ENCODE measurements at places on chromosomes 7 and 10.
A peak's percentile ranks its signal among the peaks of the same experiment; 100 is the strongest.

DNA sequence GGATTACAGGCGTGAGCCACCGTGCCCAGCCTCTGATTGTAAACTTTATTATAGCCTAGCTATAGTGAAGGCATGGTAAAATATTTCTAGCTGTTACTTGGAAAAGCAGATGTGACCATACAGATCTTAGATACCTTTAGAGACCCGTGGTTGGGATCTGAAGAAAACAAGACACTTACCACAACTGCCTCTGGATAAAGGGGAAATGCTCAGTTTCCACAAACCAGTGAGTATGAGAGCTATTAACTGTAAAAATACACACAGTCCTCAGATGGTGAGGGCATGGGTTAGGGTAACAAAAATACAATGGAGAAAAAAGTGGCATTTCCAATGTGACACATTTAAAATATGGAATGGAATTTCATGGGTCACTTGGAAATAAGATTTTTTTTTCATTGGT is 63.0 kb downstream of the ZNF438 start:
- DNase-seq: no peak

DNA sequence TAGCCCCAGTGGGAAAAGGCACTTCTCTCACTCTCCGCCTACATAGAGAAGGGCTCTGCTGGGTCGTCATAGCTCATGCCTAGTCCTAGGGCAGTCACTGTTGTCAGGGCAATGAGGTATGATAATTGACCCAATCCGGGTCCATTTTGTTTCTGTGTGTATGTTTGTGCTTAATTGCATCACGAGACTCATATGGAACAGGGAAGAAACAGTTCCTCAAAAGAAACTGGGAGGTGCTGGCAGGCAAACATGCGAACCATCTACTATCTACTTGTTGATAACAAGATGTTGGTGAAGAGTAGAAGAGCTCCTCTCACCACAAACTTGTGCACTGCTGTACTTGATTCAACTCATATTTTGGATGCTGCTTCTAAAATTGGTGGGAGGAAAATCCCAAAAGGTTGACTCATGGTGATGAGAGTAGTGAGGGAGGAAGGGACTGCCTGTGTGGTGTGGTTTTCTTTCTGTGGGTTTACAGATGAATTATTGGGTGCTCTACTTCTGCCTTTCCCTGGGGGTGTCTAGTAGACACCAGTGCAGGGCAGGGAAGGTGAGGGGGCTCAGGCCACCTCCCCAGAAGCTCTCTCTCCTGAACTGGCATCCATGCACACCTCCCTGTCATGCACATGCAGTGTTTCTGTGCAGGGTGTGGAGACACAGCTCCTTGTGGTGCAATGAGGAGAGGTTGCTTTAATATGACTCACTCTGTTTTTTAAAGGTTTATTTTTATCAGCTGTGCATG is 29.4 kb downstream of the LSMEM1 start:
- DNase-seq: peak; percentile 96

- DNase-seq: no peak
Measured at GRCh38 chr10:78494179-78494578, 460.5 kb downstream of the RPS24 start.

- DNase-seq: peak; percentile 58
Measured at GRCh38 chr10:787933-788651, 98.6 kb upstream of the DIP2C start.

GRCh38 chr7:137980308-137980707 is 21.6 kb downstream of the CREB3L2 start:
- no peak for DNase-seq

DNA sequence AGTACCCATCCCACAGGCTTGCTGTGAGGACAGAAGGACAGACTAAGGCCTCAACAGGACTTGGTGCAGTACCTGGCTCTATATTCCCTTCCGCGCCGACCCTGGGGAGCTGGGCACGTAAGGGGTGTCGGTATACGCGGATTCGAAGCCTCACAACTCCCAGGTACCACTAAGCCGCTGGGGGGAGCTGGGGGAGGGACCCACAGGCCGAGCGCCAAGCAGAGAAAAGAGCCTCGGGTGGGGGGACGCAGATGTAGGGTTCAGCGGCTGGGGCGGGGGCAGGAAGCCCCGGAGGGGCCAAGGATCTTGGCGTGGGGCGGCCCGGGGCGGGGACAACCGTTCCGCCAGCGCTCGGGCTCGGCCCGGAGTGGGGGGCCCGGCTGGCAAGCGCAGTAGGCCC is 126.4 kb upstream of the ZNF746 start:
- peak; percentile 20 for DNase-seq

- peak; percentile 68 for DNase-seq
Measured at GRCh38 chr7:4830176-4830575, 31.7 kb downstream of the PAPOLB start.

GRCh38 chr10:131626274-131626673 is 274.5 kb upstream of the PPP2R2D start:
- no peak for DNase-seq

DNA sequence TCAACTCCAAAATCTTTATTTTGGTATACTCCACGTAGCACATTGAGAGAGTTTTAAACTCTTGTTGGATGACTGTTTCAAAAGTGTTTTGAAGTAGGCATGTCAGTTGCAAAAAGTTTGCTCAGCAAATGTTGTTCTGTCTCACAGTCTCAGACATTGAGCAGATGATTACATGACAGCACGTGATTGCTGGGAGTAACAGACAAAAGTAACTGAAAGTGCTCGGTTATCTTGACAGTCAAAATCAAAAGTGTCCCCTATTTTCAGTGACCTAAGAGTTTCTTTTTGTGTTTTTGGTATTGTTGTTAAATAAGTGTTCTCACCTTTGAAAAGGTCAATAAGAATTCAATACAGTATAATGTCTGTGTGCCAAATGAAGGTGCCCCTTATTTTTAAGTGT is 84.3 kb downstream of the CFTR start:
- peak; percentile 31 for DNase-seq

GRCh38 chr7:24227603-24228359 is 56.2 kb upstream of the NPY start:
- no peak for DNase-seq

DNA sequence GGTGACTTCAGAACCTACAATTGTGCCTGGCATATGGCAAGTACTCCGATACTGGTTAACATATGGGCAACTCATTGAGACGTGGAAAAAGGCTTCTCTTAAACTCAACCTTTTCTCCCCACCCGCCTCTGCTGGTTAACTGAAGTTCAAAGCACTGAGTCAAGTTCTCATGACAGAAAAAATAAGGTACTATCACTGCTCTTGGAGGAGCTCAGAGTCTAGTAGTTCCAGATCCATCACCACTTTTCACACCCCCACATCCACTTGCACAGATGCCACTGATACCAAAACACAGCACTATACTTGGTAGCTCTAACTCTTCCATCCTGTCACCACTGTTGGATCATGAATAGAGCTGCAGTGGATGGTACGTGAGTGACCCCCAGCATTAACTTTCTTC is 36.2 kb downstream of the CCDC6 start:
- no peak for DNase-seq

GRCh38 chr10:59752278-59752940 is 846 bp downstream of the MRLN start:
- DNase-seq: no peak

- no peak for DNase-seq
Measured at GRCh38 chr7:135704698-135705097, 23.3 kb downstream of the SLC13A4 start.

- peak; percentile 60 for DNase-seq
Measured at GRCh38 chr7:141785706-141786552, 4.1 kb upstream of the TAS2R5 start.

- no peak for DNase-seq
Measured at GRCh38 chr10:12699781-12700556, 301.5 kb downstream of the CCDC3 start.

- no peak for DNase-seq
Measured at GRCh38 chr7:127962589-127963361, 68.5 kb downstream of the LRRC4 start.

DNA sequence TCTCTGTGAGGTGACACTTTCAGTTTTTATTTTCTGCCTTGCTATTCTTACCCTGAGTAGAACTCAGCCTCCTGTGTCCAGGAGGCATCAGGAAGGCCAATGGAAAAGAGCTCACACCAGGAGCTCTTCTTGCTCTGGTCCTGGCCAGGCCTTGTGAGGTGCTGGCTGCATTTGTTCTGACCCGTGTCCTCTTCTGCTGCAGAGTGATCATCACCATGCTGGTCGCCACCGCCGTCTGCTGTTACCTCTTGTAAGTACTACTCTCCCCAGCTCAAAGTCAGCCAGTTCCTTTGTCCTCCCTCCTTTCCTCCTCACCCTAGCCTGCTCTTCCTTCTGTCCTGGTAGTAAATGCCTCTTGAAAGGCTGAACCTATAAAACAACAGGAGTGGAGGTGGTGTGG is 1.6 kb downstream of the ATP6V0E2 start:
- no peak for DNase-seq

- DNase-seq: no peak
Measured at GRCh38 chr7:142593106-142593505, 156.2 kb upstream of the PRSS1 start.

GRCh38 chr10:9010931-9011670 is 956.6 kb downstream of the GATA3 start:
- no peak for DNase-seq

GRCh38 chr7:86745013-86745745 is 101.5 kb downstream of the GRM3 start:
- DNase-seq: no peak

DNA sequence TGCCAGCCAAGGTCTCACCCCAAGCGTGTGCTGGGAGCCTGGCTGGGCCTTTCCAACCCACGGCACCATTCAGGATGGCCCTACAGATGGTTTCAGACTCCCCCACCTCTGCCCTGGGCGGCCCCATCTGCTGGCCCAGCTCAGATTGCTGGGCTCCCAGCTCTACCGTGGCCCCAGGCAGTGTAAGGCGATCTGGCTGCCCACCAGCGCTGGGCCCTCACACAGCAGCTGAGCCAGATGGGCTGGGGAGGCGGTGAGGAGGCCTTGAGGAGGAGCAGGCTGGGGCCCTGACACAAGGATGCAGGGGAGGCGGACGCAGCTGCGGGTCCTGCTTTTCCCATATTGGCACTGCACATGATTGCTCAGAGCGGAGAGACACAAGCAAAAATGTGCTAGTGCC is 162.8 kb downstream of the NRF1 start:
- no peak for DNase-seq

GRCh38 chr7:121139427-121139826 is 150.9 kb downstream of the CPED1 start:
- DNase-seq: no peak

- DNase-seq: no peak
Measured at GRCh38 chr7:40882071-40882658, 747.4 kb downstream of the SUGCT start.

DNA sequence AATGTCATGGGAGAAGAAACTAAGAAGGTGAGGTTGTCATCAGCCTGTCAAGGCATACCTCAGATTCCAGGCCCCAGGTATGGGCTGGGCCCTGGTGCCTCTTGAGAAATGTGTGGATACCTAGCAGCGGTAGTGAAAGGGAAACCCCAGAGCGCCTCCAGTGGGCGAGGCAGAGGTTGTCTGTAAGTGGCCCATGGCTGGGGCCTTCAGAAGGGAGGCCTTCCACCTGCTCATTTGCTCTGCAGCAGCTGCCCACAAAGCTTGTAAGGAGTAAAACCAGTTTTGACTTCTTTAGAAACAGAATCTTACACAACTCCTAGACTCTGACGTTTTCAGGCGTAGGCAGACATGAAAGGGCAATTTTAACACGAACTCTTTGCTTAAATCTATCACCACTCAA is 509.9 kb downstream of the PARD3 start:
- DNase-seq: peak; percentile 66

Data from amniotic epithelial cell (primary cell).